SHP77 treated with DMSO at 0.1 percent for 48 hours (cell line): ENCODE measurements at places on chromosomes 3 and 15.

DNA sequence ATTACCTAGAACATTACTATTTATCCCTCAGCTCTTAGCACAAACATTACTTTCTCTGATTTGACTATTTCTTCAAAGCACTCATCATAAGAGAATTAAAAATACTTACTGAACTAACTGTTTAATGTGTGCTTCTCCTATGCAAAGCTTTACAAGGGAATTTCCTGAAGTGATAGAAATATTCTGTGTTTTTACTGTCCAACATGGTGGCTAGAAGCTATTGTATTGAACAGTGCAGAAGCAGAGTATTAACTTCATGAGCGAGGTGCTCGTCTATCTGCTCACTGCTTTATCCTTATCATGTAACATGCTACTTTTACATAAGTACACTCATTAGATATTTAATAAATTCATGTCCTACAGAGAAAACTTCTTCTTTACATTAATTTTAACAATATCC lies 239.1 kb downstream of the ISL2 start:
- DNase-seq, result no peak

GRCh38 chr15:52790169-52790708 lies at the start of gene ONECUT1:
Gene ONECUT1, minus strand, starts transcription at chr15:52790336. Its CDS starts 452 bp downstream, at chr15:52789884.
- DNase-seq, result peak; percentile 9

- no peak for DNase-seq
These were observed 237.0 kb downstream of the LPP start for GRCh38 chr3:188390775-188391443.

DNA sequence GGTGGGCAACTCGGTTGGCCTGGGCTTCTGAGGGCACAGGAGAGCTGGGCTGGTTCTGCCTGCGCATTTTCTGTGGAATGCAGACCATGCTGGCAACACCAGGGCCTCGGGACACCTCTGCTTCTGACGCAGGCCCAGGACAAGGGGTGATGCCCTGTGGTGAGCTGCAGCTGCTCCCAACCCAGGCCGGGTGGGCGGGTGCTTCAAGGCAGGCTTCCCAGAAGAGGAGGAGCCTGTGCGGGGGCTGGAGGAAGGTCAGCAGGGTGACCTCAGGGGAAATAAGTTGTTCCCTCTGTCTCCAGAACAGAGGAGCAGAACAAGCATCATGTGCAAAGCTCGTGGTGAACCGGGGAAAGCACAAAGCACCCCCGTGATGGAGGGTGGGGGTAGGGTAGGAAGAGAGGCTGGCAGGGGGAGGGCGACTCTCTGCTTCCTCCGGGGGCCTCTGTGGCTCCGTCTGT lies 11.0 kb upstream of the PLXNA1 start:
- DNase-seq, result no peak

- DNase-seq, result no peak
These were observed 29.2 kb upstream of the LIMD1 start for GRCh38 chr3:45565342-45565741.

GRCh38 chr15:37394402-37395099 lies 294.2 kb upstream of the MEIS2 start:
- DNase-seq, result no peak

DNA sequence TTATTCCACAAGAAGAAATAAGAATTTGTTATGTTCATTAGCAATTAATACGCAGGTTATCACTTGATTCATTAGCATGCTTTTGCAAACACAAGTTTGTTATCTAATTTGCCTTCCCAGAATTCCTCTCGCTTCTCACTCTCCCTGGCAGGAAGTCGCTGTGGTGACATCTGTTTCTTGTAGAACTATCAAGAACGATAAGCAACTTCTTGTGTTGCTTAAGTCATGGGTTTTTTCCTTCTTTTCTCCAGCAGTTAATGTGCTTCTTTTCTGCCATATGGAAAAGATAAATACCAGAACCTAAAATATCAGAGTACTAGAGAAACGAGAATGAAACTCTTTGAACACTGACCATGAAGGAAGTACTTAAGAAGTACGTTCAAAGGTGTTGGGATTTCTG lies 99.8 kb upstream of the CHMP2B start:
- no peak for DNase-seq

DNA sequence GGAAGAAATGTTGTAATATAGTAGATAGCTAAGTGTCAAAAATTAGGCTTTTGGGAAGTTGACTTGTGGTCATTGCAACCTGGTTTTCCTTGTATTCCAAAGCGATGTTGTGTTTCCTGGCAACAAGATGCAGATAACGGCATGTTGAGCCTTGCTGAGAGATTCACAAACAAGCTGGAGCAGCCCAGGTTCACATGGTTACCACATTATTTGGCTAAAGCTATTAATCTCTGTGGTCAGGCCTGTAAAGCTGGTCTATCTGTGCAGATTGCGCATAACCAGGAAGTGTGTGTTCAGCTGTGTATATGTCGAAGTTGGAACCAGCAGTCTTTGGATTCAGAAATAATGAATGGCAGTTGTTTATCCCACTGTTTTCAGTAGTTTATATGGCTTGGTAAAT lies 6.6 kb downstream of the TIPARP start:
- no peak for DNase-seq

DNA sequence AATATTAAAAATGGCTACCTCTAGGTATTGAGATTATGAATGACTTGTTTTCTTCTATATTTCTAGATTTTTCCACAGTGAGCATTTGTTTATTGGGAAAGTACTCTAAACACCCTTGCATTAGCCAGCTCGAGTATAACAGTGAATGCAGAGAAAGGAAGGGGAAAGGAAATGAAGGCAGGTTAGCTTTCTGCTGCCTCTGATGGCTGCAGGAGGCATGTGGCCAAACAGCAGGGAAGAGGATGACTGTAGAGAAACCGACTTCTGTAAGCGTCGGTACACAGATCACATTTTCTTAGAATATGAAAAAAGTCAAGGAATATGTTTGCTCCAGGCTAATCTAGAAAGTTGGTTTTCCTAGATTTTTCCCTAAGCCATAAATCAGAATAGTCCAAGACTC lies 19.8 kb downstream of the GNB5 start:
- DNase-seq, result no peak

DNA sequence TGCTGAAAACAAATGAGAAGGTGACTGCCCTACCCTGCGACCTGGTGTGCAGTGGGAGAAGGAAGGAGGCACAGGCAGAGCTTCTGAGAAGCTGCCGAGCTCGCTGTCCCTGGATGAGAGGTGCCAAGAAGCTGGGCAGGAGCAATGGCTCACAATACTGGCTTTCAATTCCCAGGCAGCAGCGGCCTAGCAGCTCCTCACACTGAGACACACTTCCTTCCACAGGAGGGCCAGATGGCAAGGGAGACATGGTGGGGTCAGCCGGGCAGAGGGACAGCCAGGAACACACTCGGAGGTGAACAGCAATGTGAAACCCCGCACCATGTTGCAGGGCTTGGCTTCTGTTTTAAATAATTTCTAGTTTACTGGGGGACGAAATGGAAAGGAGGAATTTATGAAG lies 314.6 kb downstream of the EPHB1 start:
- DNase-seq, result no peak

- no peak for DNase-seq
These were observed 1.4 kb downstream of the CHL1 start for GRCh38 chr3:197828-198491.

DNA sequence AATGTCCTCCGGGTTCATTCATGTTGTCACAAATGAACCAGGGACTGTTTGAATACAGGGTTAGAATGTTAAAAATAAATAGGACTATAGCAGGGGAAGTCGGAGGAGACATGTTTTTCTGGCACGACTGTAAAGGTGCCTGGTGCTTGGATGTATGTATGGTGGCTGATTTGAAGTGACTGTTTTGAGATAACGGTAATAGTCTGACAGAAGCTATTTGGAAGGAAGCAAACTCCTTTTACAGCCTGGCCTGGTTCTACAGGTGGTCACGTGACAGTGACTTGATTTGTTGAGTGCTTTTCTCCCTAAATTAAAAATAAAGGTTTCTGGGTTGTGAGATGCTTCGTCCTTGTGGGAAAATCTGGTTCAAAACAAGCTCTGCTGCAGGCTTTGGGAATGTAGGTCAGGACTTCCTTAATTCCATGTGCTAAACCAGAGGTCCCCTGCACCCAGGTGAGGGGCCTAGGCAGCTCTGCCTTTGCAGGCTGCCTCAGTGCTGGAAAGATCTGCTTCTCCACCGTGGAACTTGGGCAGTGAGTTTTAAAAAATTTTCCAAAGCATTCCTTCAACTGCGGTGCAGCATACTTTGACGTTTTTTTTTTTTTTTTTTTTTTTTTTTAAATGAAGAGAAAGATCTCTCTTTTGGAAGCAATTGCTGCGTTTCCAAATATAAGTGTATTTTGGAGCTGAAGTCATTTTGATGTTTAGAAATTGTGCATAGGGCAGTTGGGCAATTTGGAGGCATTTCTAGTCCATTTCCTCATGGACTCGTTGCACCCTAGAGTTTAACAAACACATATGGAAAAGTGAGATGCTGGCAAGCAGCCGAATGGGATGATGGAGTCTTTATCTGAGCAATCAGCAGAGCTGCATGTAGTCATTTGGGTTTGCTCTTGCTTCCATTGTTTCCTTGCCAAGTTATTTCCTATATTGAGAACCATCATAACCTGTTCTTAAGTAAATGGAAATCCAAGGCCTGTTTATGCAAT lies 30.9 kb downstream of the ITPR1 start:
- DNase-seq, result no peak

GRCh38 chr3:9690451-9691450 lies 12.9 kb upstream of the CPNE9 start:
- DNase-seq, result no peak

GRCh38 chr3:181824961-181825360 lies 113.2 kb downstream of the SOX2 start:
- DNase-seq, result no peak

- peak; percentile 58 for DNase-seq
These were observed 352.0 kb downstream of the GAP43 start for GRCh38 chr3:115975353-115975752.

GRCh38 chr3:42035816-42036482 lies 55.2 kb upstream of the TRAK1 start:
- DNase-seq, result no peak

DNA sequence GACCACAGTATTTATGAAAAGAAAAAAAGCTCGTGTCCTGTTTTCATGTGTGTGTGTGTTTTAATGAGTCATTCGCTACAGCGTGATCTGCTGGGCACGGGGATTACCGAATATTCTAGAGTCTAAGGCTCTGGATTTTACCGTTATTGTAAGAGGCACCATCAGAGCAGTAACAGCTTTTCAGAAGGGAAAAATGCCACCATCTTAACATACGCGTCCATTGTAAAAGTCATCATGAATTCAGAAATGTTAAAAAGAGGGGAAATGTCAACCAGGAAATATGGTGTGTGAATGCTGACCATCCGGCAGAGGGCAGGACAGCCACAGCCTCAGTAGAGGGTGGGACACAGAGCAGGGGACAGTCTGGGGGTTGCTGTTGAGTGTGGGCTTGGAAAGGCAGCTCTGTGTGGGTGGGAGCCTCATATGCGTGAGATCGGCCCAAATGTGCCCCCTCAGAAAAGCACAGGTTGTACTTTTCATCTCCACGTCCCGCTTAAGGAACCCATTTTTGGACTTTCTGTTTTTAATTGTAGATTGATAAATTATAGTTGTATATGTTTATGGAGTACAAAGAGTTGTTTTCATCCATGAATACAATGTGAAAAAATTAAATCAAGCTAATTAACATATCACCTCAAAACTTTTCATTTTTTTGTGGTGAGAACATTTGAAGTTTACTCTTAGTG lies 69.6 kb downstream of the ASB7 start:
- peak; percentile 25 for DNase-seq

DNA sequence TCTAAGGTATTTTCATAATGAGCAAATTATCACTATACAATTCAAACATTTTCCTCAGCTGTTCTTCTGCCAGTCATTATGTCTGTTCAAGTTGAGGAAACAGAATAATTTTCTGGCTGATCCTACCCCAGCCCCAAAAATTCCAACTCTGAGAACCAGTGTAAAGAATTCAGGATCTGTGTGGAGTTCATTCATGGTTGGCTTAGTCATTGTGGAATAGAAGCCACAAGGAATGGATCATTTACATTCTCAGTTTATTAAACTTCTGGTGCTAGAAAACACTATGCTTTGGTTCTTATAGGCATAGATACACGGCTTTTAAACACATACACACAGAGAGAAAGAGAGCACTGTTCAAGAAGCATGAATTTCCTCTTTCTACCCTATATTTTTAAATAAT lies 134.6 kb downstream of the CMSS1 start:
- no peak for DNase-seq

GRCh38 chr3:182117583-182117982 lies 405.9 kb downstream of the SOX2 start:
- DNase-seq, result no peak

DNA sequence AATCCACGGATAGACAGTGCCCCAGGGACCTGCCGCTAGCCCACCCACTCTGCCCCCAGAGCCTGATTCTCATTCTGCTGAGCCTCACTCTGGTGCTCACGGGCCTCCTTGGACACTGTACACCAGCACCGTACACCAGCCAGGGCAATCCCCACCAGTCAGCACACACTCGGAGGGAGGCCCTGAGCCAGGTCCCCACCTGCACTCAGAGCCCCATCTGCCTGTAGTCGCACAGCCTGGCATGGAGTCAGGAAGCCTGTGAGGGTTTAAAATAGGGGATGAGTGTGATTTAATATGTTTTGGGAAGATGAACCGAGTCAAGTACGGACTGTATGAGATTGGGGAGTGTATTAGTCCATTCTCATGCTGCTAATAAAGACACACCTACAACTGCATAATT lies 223.0 kb downstream of the SLCO3A1 start:
- no peak for DNase-seq

DNA sequence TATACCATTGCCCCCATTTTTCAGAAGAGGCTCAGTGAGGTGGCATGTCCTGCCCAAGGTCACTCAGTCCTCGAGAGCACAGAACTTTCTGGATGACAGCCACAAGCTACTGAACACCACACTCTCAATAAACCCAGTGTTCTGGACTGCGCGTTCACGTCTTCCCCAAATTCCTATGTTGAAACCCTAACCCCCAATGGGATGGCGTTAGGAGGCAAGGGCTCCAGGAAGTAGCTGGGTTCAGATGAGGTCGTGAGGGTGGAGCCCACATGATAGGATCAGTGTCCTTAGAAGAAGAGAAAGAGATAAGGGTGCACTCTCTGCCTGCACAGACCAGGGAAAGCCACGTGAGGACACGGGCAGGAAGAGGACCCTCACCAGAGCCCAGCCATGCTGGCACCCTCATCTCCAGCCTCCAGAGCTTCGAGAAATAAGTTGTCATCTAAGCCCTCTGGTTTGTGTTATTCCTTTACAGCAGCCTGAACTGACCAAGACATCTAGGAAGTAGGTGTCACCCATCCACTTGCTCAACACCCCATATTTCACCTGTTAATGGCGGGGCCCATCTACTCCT lies 324.0 kb downstream of the UACA start:
- DNase-seq, result no peak

GRCh38 chr3:50264383-50264963 lies 4.5 kb upstream of the SEMA3B start:
- no peak for DNase-seq

DNA sequence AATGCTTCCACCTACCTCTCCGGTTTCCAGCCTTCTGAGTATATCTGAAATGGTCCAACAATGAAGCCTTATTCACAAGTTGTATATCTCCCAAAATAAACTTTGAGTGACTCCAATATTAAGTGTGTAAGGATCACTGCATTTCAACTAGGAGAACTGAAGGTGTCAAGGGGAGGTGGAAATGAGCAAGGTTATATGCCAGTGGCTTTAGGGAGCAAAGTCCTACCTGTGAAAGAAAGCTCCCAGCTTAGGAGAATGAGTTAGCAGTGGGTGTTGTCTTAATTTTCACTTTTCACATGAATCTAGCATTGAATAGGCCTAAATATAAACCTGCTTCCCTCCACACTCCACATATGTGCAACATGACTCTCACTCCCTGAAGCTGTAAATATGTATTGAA lies 29.0 kb downstream of the LMCD1 start:
- DNase-seq, result no peak

GRCh38 chr15:58650102-58650501 lies 99.4 kb downstream of the ADAM10 start:
- no peak for DNase-seq
